ENCODE measurements at places on chromosomes 12 and 14.

GRCh38 chr12:50387487-50387886 lies 8.9 kb downstream of the FAM186A start:
- DNase-seq: no peak

GRCh38 chr12:130775953-130776856 lies 60.1 kb upstream of the RIMBP2 start:
- peak; percentile 75 for DNase-seq

DNA sequence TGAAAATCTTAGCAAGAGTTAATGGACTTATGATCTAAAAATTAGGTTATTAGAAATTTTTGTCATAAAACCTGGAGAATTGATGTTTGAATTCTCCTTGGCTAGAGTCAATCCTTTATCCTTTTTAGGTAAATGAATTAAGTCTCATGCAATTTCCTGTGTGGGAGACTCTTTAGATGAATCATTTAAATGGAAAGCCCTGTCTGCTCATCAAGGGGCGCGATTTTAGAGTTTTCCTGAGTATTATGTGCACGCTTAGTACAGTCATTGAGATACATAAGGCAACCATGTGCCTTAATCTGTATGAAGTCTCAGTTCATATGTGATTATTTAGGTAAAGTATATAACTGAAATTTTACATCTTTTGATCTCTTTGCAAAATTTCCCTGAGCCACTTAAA lies 974.7 kb downstream of the NRXN3 start:
- DNase-seq: no peak

- no peak for DNase-seq
These were observed 25.7 kb upstream of the COCH start for GRCh38 chr14:30848449-30849240.
